ENCODE measurements at places on chromosomes 2 and 18.
A peak's percentile ranks its signal among the peaks of the same experiment; 100 is the strongest.

GRCh38 chr2:239132156-239132709, 268.6 kb downstream of the HDAC4 start:
- DNase-seq, result no peak

DNA sequence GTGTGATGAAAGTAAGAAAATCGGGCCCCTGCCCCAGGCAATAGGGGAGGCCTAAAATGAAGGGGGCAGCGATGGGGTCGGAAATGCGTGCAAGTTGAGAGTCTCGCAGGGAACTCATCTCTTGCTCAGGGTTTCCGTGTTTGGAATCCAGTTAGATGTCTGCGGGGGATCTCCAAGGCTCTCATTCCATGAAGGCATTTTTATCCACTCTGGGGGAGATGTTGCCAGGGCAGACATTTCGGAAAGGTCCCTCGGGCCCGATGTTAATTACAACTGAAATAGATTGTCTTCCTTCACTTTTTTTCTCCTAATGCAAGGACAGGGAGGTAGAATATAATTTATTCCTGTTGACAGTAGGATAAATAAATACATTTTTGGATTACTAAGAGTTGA, 12.8 kb upstream of the SKOR2 start:
- no peak for DNase-seq

- no peak for DNase-seq
Observed at GRCh38 chr2:200026332-200027230, 71.2 kb downstream of the MAIP1 start.

DNA sequence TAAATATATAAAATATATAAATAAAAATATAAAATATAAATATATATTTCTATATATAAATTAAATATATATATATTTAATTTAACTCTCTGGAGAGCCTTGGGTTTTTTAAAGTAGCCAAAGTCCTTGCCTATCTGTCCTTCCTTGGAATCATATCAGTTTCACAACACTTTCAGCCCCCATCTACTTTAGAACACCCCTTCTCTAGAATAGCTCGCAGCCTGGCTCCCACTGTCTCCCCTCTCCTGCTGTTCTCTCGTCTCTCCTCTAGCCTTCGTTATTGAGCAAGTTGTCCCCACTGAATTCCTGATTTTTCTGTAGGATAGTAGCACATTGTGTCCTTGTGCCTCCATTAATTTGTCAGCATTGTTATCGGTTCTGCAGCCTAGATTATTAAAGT, 677.0 kb downstream of the RNF144A start:
- DNase-seq, result no peak

DNA sequence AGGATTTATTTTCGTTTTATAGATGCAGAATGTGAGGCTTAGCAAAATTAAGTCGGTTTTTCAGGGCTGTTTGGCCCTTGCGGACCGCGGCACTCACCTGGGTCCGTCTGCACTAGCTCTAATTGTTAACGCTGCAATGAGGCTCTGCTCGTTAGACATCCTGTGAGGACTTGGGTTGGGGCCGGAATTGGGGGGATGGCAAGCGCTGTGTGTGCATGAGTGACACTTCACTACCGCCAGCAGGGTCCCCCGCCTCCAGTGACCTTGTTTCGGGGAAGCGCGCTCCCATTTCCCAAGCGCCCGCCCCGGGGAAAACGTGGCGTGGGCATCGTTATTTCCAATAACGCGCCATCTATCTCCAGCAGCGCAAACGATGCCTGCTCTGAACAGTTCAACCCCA, 54.2 kb downstream of the KCNG2 start:
- no peak for DNase-seq

DNA sequence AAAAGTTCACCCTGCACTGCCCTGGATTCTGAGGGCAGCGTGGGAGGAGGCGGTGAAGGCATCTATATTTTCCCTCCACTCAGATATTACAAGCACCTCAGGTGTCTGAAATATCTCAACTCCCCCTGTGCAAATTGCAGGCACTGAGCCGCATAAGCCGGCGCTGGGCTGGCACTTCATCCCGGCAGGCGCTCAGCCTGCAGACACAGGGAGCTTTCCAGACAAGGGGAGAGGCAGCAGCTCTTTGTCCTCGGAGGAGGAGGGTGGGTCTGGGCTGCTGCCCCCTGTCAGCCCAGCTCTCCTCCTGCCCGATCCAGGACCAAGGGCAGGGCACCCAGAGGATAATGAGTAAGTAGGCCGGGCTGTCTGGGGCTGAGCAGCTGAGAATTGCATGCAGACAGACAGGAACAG, 189.3 kb upstream of the MYT1L start:
- no peak for DNase-seq

- peak; percentile 77 for DNase-seq
Observed at GRCh38 chr2:109128616-109129355, at the start of gene SH3RF3. Gene SH3RF3, plus strand, starts transcription at chr2:109129205.

GRCh38 chr2:154556607-154557006, 141.9 kb upstream of the KCNJ3 start:
- DNase-seq, result no peak

- no peak for DNase-seq
Observed at GRCh38 chr18:68314403-68314802, 400.5 kb downstream of the TMX3 start.

GRCh38 chr2:127049927-127050802, 56.8 kb downstream of the BIN1 start:
- no peak for DNase-seq

DNA sequence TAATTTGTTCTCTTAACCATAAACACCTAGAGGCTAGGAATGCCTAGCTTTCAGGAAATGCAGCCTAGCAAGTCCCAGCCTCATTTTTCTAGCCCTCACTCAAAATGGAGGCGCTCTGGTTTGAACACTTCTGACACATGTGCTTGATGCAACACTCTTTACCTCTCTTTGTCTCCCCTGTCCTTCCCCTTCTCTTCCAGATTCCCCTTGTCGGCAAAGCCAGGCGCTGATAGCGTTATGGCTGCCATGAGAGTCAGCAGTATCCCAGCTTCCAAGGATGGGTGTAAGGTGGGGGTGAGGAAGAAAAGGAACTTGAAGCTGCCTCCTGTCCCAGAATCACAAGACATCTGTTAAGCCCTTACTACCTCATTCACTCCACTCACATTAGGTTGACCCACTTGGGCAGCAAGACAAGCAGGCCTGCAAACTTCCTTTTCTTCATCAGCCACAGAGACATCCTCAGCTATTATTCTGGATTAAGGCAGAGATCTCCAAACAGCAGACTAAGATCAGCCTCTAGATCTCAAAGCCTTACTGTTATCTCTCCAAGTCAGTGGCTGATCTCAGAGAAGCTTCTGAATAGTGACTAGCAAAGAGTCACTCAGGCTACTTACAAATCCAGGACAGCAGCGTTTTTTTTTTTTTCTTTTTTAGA, 1.9 kb upstream of the ST3GAL5 start:
- no peak for DNase-seq

DNA sequence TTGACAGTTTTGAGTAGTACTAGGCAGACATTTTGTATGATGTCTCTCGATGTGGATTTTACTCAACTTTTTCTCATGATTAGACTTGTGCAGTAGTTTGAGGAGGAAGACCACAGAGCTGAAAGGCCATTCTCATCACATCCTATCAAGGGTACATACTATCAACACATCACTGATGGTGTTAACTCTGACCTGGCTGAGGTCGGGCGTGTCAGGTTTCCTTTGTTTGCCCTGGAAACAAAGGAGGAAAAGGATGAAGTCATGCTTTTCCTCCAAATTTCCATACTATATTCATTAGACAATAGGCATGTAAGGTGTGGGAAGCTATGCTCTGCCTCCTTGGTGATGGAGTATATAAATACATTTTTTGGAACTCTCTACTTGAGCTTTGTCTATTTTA, 211.1 kb downstream of the DSEL start:
- no peak for DNase-seq

DNA sequence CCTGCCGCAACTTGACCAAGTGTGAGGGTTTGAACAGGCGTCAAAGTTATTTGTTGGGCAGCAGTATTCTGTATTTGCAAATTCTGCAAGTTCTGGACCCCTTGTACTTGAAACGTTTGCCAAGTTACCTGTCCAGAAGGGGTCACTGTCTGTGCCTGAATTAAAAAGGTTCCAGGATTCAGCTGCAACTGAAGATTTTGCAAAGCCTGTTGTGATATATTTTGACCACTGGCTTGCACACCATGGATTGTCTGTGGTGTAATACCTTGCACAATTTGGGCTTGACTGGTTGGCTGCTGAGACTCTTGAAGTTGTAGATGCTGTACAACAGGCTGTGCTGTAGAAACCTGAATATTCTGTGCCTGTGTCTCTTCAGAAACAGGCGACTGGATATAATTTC, 10.2 kb downstream of the SP3 start:
- no peak for DNase-seq

- no peak for DNase-seq
Observed at GRCh38 chr2:23378496-23378895, 6.5 kb upstream of the KLHL29 start.

- DNase-seq, result no peak
Observed at GRCh38 chr18:13558124-13558523, 168.2 kb downstream of the FAM210A start.

- peak; percentile 29 for DNase-seq
Observed at GRCh38 chr18:7221424-7222155, 9.3 kb upstream of the LRRC30 start.

DNA sequence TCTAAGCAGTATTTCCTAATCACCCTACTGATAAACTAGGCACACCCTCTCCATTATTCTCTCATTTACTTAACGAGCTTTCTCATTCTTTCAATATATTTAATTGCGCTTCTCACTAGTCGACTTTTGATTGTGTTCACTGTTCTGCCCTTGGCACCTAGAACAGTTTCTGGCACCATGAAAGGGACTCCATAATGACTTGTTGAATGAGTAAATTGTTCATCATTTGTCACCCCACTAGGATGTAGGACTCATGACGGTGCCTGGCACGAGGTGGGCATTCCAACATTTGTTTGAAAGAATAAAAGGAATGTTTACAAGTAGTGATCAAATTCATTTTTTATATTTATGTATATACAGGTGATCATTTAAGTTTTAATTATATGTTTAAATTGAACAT, 123.7 kb downstream of the DIS3L2 start:
- no peak for DNase-seq

GRCh38 chr2:97819754-97820153, 106.4 kb downstream of the ZAP70 start:
- no peak for DNase-seq

DNA sequence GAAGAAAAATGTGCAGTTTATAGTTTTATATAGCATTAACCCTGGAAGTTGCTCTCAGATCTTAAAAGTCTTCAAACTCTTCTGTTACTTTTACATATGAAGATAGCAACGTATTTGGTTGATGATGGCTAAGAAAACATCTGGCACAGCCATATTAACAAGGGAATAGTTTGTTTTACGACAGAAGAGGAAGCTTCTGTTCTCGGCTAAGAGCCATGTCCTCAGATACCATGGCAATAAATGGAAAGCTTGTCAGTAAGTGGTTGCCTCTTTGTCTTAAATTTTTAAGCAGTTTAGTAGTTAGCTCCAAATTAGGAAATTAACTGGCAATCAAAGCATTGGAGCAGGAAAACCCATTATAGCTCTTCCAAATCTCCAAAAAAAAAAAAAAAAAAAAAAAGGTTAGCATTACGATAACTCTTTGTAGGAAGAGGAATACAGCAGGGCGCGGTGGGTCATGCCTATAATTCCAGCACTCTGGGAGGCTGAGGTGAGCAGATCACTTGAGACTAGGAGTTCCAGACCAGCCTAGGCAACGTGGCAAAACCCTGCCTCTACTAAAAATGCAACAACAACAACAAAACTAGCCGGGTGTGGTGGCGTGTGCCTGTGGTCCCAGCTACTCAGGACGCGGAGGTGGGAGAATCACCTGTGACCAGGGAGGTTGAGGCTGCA, 4.5 kb upstream of the STON1 start:
- no peak for DNase-seq

DNA sequence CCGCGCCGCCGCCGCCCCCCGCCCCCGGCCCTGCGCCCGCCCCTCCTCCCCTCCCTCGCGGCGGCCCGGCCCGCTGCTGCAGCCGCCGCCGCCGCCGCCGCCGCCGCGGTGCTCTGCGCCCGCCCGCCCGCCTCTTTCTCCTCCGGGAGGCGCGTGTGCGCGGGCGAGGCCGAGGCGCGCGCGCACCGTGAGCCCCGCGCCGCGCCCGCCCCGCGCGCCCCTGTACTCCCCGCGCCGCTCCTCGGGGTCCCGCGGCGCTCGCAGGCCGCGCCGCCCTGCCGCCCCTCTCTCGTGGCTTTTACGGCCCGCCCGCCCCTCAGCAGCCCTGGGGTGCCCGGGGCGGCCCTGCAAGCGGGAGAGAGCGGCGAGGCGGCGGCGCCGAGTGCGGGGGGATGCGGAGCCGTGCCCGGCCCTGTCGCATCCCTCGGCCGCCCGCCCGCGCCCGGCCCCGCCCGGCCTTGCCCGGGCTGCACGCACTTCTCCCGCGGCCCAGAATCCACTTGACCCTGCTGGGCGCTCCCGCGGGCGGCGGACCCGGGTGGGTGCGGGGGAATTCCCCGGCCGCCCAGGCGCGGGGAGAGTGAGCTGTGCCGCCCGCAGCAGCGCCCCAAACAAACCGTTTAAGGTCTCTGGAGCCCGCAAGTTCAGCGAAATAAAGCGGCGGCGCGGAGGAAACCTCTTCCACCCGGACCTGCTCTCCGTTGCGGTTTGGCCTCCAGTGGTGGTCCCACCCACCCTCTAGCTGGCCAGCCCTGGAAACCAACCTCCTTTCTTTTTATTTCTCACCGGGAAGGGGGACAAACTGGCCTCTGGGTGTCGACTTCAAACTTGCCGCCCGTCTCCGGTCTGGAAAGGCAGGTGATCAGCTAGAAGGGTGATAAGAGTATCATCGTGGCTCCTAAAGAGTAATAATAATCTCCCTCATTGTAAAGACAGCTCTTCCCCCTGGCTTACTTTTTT, 37.4 kb downstream of the AFF3 start:
- DNase-seq, result no peak

GRCh38 chr2:60149176-60149575, 404.3 kb downstream of the BCL11A start:
- no peak for DNase-seq

- DNase-seq, result no peak
Observed at GRCh38 chr2:152637251-152637650, 80.0 kb downstream of the PRPF40A start.

DNA sequence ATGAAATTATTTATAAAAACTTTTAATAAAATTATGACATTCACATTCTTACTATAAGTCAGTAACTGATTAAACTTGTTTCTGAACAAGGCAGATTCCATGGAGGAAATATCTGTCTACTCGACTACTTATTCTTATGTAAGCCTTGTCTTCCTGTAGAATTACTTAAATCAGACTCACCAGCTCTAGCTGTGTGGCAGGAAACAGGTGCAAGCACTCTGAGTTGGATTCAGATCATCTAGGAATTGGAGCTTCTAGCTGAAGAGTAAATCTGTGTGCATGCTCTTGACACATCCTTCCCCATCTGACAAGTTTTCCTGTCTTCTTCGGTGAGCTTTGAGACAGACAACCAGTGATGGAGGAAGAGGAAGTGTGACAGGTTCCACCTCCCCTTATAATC, 284.7 kb downstream of the TRIB2 start:
- no peak for DNase-seq

GRCh38 chr2:232386740-232387450, 8.3 kb downstream of the ALPP start:
- DNase-seq, result no peak

DNA sequence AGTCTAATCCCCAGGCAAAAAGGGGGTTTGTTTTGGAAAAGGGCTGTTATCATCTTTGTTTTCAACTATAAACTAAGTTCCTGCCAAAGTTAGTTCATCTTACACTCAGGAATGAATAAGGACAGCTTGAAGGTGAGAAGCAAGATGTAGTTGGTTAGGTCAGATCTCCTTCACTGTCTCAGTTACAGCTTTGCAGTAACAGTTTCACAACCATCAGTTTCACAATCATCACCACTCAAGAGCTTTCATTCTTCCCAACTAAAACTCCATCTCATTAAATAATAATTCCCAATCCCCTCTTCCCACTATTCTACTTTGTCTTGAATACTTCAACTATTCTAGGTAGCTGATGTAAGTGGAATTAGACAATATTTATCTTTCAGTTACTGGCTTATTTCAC, 200.9 kb downstream of the NYAP2 start:
- DNase-seq, result no peak
